ENCODE measurements at places on chromosomes 6 and 20.

- DNase-seq: no peak
Measured at GRCh38 chr6:34189806-34190503, 44.1 kb upstream of the GRM4 start.

- DNase-seq: no peak
Measured at GRCh38 chr6:112041535-112041934, 12.4 kb upstream of the CCN6 start.

DNA sequence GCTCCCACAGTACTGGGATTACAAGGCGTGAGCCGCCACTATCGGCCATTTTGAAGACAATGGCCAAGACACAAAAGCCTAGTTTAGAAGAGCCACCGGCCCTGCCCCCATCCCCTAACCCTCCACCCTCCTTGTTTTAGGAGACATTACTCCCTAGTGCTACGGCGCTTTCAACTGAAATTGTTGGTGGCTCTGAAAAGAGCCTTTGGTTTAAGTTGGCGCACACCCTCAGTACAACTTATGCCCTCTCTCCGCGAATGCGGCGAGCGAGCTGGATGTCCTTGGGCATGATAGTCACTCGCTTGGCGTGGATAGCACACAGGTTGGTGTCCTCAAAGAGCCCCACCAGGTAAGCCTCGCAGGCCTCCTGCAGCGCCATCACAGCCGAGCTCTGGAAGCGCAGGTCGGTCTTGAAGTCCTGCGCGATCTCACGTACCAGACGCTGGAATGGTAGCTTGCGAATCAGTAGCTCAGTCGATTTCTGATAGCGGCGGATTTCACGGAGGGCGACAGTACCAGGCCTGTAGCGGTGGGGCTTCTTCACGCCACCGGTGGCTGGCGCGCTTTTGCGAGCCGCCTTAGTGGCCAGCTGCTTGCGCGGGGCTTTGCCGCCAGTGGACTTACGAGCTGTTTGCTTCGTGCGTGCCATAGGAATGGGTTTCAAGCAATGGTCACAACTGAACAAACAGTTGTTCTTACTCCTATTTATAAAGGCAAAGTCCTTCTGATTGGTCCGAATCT lies 114.9 kb upstream of the BTN3A2 start:
- no peak for DNase-seq

DNA sequence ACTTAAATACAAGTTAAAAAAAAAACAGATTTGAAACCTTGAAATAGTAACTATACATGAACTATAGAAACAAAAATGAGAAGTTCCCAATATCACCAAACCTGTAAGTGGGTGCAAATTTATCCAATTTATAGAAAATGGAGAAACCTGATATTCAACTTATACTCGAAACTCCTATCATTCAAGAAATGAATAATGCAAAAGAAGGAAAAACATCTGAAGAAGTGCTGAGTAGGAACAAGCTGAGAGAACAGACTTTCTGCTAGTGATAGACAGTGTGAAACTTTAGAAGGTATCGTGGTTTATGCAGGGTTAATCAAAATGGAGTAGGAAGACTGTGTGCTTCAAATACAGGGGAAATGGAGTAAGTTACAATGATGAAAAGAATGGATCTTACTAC lies 4.5 kb downstream of the GPR63 start:
- DNase-seq: no peak

- no peak for DNase-seq
Measured at GRCh38 chr6:5152460-5152859, 67.3 kb downstream of the PPP1R3G start.

- no peak for DNase-seq
Measured at GRCh38 chr20:62570897-62571668, 71.2 kb upstream of the SLCO4A1 start.

DNA sequence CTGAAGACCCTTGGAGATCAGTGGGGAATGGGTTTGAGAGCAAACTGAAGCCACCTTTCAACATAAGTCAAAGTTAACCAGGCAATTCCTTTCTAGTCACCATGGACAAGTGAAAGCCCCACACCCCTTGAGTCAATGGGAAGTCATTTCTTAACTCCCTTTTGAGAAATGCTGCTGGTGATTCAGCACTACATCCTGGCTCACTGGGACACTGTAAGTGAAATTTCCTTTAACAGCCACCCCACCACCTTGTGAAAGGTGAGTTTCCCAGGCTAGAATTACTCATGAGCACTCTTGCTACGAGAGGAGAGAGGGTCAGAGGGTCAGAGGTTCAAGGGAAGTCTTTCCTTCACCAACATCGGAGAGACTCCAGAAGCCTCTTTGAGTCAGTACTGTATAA lies 93.3 kb upstream of the MARCKS start:
- DNase-seq: no peak

GRCh38 chr6:13427801-13428582 lies 59.4 kb downstream of the GFOD1 start:
- DNase-seq: no peak

- DNase-seq: no peak
Measured at GRCh38 chr6:41712651-41713103, 22.7 kb downstream of the TFEB start.

GRCh38 chr6:15881150-15881549 lies 218.3 kb upstream of the DTNBP1 start:
- DNase-seq: no peak

- DNase-seq: peak; percentile 65
Measured at GRCh38 chr6:149988550-149989346, 25.0 kb downstream of the ULBP1 start.

DNA sequence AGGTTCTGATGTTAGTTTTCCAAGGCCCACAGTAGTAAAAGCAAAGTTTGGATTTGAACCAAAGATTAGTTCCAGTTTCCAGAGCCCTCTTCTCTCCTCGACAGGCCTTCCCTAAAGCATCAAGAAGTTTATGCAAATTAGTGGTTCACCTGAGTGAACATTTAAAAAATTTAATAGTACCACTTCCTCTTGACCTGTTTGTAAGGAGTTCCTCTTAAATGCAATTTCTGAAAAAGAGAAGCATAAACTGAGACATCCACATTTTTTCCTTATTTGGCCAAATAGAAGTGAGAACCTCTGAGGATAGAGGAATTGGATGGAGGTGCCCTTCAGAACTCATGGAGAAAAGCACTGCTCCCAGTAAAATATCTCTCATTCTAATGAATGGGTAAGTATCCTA lies 1.2 kb upstream of the DSE start:
- no peak for DNase-seq

DNA sequence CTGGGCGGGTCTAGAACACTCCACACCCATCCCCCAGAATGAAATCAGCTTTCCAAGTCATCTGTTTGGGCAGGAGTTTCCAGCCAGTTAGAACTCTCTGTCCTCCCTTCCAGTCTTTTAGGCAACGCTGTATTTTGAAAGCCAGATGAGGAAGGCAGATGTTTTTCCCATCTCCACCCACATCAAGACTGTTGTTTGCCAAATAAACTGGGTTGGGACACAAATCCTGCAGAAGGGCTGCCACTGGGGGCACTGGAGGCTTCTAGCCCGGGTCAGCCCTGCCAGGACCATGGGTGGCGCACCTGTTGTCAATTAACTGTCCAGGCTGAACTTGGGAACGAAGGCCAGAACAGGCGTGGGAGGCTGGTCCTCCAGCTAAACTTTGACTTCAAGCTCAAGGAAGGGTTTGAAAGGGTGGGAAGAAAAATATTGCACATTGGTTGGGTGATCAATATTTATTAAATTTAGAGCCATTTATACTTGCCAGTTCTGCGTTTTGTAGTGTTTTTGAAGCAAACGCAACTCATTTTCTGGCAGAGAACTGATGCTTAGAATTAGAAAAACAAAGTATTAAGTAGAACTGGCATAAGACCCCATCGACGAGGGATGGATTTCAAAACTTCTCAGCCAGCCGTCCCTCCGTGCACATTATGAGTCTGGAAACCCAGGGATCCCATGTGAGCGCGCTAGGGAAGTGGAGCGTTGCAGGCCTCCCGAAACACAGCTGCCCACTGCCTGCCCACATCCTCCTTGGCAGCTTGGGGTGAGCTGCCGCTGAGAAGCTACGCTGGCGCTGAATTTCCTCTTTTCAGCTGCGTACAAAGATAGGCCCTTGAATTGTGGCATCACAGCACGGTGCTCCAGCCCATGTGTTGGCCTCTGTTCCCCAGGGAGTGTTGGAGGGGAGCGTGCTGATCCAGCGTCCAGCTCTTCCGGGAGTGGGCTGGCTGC lies 297.4 kb downstream of the QKI start:
- DNase-seq: no peak

DNA sequence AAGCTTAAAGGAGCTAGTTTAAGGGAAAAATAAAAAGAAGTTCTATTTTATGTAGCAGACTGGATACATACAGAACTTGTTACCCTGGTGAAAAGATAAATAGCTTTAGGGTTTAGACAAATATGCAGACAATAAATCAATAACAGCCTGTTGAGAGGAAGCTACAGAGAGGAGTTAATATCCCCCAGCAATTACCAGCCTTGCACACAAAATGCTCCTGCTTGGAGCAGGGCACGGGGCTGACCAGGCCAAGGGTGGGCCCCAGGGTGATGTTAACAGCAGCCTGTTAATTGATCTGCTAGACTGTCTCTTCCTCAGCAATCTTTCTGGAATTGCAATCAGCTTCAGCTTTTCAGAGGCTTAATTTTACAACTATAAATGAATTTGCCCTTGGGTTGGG lies 125.1 kb upstream of the SOX4 start:
- DNase-seq: no peak

DNA sequence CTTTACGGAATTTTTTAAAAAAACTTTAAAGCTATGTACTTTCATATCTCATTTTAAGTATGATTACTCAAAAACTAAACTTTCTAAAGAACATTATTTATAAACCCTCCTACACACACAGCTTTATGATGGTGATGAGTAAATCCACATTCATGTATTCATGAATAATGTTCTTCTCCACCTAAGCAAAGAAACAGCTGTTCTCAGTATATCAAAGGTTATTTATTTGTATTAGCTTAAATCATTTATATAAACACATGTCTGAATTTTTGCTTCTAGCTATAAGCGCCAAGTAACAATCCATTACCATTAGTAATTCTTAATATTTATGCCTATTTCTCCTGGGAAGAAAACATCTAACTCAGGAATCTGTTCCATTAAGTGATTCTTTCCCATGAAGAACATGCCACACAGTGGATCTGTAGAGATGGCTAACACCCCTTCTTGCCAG lies 63.3 kb downstream of the SMLR1 start:
- DNase-seq: no peak

GRCh38 chr6:109693111-109693510 lies 2.0 kb downstream of the FIG4 start:
- no peak for DNase-seq

- DNase-seq: no peak
Measured at GRCh38 chr6:167122827-167123657, at the start of gene CCR6. CCR6 (plus strand) TSS chr6:167123096; CDS start chr6:167136135, 13,039 bp downstream.

DNA sequence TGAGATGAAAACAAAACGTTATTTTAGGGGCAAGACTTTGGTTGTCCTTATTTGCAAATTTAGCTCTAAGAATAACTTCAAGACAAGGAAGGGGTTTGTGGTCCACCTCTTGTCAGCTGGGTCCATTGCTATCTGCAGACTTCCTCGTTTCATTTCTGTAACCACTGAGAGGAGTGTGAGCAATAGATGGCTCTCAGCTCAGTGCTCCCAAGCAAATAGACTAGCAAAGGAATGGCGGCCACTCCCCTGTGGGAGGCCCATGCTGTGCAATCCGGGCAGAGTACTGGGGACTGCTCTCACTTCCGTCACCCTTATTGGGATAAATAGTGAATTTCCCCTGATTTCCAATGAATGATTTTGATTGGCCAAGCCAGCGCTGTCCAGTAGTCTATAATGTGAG lies 176.6 kb downstream of the ZDHHC14 start:
- no peak for DNase-seq

DNA sequence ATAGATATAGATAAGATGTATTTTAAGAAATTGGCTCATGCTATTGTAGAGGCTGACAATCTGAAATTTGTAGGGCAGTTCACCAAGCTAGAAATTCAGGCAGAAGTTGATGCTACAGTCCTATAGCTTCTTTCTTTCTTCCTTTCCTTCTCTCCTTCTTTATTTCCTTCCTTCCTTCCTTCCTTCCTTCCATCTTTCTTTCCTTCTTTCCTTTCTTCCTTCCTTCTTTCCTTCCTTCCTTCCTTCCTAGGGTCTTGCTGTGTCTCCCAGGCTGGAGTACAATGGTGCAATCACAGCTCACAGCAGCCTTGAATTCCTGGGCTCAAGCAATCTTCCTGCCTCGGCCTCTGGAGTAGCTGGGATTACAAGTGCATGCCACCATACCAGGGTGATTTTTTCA lies 55.3 kb downstream of the TFAP2A start:
- no peak for DNase-seq

DNA sequence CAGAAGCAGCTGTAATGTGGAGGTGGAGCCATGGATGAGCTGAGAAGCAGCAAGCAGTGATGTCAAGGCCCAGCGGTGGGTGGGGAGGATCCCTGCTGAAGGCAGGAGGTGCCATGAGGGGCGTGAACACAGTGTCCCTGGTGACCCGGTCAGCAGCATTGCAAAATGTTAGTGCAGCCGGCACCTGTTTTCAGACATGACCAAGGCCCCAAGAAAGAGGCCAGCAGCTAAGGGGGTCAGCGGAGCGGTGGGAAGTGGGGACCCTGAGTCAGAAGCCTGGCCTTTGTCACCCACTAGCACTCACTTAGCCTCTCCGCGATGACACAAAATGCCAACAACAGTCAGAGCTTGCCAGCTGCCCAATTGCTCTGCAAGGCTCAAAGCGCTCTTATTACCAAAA lies 51.9 kb downstream of the TMEM242 start:
- no peak for DNase-seq

DNA sequence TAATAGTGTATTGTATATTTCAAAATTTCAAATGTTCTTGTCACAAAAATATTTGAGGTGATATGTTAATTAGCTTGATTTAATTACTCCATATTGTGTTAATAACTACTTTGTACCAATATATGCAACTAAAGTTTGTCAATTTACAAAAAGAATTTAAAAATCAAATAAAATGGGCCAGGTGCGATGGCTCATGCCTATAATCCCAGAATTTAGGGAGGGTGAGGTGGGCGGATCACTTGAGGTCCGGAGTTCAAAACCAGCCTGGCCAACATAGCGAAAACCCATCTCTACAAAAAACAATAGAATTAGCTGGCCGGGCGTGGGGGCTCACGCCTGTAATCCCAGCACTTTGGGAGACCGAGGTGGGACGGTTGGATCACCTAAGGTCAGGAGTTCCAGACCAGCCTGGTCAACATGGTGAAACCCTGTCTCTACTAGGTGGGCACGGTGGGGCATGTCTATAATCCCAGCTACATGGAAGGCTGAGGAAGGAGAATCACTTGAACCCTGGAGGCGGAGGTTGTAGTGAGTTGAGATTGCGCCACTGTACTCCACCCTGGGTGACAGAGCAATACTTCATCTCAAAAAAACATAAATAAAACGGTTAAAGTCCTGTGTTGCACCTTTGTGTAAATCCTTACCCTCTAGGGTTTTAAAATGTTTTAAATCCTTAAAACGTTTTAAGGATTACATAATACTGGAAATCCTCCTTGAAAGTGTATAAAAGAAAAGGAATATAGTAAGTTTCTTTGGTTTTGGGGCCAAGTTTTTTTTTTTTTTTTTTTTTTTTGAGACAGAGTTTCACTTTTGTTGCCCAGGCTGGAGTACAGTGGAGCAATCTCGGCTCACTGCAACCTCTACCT lies 4.0 kb downstream of the HSPA1B start:
- no peak for DNase-seq

DNA sequence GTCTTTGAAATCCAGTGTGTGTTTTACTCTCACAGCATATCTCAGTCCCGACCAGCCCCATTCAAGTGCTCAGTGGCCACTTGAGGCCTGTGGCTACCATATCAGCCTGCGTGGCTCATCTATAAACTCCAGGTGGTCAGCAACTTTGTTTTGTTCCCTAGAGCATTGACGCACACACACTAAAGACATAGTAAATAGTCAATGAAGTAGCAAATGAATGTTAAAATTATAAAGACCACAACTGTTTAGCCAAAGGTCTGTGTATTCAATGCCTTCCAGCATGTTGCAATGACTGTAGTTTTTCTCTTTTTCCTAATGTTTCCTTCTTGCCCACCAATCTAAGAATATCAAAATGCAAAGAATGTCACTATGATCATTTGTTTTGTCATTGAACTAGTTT lies 238.2 kb upstream of the ZNF217 start:
- DNase-seq: no peak
